ENCODE measurements at places on chromosomes 1 and 21.

DNA sequence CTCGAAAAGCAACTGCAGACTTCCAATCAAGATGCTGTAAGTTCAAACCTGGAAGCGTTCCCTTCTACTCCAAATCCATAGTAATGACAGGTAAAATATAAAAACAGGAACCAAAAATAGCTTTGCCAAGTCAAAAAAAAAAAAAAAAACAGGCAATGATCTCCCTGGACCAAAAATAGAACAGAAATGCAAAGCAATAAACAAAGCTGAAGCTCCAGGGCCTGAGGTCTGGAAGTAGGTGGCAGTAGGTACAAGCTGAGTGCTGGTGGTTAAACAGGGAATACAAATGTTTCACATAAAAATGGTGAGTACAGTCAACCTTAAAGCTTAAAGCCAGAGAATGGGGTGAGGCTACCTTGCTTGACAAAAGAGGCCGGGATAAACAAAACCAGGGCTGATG is 610.8 kb downstream of the SMYD3 start:
- no peak for DNase-seq

DNA sequence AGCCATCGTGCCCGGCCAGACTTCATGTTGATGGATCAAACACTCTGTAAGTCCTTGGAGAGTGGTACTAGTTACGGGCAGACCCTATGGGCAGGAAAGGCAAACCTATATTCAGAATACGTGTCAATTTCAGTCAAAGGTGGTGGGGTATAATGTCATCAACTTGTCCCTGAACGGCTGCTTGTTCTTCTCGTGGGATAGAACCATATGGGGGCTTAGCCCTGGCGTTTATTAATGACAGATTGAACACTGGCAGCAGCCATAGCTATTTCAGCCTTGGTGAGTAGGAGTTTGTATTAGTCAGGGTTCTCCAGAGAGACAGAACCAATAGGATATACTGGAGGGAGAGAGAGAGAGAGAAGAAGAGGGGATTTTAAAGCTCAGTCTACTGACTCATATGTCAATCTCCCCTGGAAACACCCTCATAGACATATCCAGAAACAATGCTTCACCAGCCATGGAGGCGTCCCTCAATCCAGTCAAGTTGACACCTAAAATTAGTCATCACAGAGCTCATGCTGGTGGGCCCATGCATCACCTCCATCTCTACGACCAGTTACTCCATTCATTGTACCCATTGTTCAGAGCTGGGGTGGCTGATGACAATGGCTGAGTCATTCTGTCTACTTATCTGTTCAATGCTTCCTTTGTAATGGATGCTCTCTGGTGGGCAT is 16.1 kb upstream of the AQP10 start:
- DNase-seq: no peak

GRCh38 chr1:101178688-101179491 is 57.9 kb upstream of the S1PR1 start:
- peak; percentile 64 for DNase-seq

DNA sequence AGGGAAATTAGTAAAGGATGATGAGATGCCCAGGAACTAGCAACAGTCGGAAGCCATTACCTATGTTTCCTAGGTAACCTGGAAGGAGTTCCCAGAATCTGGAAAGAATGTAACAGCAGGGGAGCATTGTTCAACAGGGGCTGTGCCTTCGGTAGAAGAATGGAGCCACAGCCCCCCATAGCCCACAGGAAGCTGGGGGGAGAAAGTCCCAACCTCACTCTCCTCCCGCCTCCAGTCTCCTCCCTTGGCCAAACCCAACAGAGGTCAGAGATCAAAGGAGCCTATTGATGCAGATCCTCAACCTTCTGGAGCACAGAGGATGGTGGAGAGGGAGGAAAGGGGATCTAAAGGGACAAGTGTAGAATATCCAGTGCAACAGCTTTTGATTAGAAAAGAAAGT is 131.5 kb upstream of the SLC44A3 start:
- no peak for DNase-seq

GRCh38 chr1:52281518-52281917 is 84.5 kb downstream of the CC2D1B start:
- DNase-seq: no peak

GRCh38 chr1:31383967-31384366 is 11.1 kb upstream of the FABP3 start:
- DNase-seq: no peak

DNA sequence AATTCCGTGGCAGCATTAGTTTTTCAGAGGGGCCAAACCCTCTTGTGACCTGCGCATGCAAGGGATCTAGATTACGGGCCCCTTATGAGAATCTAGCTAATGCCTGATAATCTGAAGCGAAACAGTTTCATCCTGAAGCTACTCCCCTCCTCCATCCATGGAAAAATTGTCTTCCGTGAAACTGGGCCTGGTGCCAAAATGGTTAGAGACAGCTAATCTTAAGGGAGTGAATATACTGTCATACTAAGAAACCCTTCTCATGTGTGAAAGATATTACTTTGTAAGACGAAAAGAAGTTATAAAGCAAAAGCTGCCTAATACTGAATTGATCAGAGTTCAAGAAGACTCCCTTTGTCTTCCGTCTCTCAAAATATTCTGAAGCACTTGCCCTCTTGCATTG is 166.3 kb downstream of the DUSP10 start:
- DNase-seq: no peak

DNA sequence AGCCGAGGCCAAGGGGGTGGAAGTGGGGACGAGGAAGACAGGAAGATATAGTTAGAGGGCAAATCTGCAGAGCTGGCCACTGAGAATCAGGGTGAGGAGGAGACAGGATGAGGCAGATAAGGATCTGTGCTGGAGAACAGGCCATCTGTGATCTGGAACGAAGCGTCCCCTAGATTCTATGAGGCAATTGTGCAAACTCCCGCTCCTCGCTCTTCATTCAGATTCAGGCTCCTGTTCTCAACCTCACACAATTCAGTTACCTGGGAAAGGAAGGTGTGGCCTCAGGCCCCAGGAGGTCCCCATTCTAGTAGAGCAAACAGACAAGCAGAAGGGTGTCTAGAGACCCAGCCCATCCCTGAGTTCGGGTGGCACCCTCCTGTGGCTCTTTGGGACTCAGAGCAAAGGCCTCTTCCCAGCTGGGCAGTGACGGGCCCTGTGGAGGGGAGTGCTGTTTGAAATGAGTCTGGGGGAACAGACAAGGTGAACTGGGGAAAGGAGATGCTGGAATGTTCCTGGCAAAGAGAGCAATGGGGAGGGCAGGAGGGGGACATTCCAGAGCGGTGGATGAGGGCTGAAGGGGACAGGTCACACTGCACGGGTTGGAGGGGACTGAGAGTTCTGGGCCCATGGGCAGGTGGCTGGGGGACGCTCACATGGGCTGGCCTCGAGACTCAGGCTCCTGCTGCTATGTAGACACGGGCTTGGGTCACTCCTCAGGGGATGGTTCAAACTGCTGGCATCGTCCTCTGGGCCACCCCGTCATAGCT is 39.9 kb upstream of the AJAP1 start:
- no peak for DNase-seq

DNA sequence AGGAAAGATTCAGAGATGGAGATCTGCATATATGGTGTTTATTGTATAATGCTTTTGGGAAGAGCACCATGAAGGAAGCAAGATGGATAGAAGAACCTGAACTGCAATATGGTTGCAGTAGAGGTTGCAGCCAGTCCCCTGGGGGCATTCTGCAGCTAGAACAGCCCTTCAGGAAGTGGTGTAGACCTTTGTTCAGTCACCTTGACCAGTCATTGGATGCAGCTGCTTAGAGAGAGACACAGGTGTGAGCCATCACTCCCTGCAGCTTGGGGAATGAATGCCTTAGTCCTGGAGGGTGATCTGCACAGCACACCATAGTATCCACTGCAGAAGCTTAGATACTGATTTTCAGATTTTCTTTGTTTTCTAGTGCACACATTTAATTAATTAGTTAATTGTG is 42.3 kb downstream of the NEK7 start:
- DNase-seq: peak; percentile 8

DNA sequence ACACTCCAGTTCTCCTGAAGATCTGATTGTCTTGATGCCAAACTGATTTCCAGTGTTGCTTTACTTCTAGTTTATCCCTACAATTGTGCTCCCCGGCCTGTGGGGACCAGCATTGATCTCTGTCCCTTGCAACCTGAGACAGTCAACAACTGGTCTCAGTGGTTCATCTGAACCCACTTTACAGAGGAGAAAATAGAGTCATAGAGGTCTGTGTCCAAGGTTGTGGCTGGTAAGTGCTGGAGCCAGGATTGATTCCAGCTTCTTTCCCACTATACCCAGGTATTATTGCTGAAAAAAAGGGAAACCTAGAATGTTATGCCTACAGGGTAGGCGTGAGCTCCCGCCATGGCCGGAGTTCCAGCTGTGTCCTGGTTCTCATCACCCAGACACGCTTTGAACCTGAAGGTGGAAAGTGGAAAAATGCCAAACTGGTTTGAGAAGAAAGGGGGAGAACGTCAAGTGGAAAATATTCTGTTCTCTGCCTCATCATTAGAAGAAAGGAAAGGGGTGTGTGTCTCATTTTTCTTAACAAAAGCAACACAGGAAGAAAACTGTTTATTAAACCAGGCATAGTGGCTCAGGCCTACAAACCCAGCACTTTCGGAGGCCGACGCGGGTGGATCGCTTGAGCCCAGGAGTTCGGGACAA is 60.7 kb upstream of the ITPKB start:
- no peak for DNase-seq

- no peak for DNase-seq
Measured at GRCh38 chr1:30889511-30889910, 19.0 kb downstream of the SDC3 start.

- peak; percentile 77 for DNase-seq
Measured at GRCh38 chr1:206925106-206925736, 3.5 kb upstream of the FCMR start.

GRCh38 chr1:21022279-21023040 is 154.2 kb downstream of the EIF4G3 start:
- peak; percentile 82 for DNase-seq

DNA sequence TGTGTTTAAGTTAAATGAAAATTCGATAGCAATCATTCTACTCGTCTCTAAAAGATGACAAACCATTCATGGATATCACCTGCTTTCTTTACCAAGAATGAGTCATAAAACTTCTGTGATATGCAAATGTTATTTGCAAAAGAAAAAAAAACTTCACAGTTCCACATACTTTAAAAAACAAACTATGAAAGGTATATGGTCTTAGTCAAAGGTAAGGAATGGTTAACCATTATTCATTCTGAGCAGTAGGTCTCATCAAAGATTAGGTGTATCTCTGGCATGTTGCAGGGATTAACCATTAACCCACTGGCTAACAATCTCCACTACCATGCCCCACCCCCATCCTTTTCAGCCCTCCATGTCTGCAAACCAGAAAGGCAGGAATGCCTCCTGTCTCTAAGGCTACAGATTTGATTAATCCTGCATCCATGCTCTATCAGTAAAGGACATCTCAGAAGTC is 44.4 kb downstream of the PTPN14 start:
- no peak for DNase-seq

GRCh38 chr1:112423207-112423606 is 27.2 kb downstream of the CTTNBP2NL start:
- no peak for DNase-seq

GRCh38 chr1:70685300-70686286 is 274.5 kb downstream of the CTH start:
- peak; percentile 61 for DNase-seq

DNA sequence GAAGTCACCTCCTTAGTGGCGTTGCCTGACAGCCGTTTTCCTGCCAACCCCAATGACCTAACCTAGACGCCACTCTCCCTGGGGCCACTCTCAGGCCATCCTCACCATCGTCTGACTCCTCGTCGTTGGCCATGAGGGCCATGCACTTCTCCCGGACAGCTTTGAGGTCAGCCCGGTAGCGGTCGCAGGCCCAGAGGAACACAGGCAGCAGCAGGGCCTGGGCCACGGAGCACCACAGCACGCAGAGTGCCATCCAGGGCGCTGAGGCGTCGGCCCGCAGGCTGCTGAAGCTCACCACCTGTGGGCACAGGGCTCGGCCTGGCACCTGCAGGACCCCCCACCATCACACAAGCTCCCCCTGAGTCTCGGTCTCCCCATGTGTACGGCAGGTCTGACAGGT is 7.3 kb downstream of the HES3 start:
- DNase-seq: no peak
